ENCODE measurements at places on chromosomes 12 and 14.

- DNase-seq = no peak
These were observed 44.3 kb downstream of the SCYL2 start for GRCh38 chr12:100311317-100311716.

DNA sequence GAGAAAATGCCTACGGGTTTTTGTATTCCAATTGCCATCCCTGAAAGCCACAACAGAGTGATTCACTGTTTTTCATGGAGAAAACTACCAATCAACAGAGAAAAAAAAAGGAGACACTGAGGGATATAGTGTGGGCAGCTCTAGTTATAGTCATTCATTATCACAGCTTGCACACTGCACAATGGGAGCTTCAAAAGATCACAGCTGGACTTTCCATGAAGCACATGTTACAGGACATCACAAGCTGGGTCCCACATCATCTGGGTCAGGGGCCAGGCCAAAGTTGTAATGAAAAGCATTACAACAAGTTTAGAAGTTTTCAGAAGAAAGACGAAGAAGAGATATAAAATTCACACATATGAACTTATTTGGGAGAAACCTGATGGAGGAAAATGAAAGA is 41.5 kb downstream of the RERG start:
- DNase-seq = no peak

DNA sequence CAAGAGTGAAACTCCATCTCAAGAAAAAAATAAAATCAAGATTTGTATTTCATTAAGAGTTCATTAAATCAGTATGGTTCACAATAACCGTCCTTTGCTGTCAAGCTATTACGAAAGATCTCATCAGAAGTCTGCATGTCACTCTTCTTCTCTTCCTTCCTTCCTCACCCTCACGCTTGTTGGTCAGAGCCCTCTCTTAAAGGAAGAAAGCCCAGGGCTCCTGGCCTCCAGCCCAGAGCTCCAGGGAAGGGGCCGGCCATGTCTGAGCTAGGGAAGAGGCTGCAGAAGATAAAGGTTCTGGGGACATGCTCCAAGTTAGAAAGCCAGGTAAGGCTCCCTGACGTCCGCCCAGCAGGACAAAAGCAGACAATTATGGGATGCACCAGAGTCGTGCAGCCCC is 43.1 kb upstream of the DLK1 start:
- DNase-seq = no peak

GRCh38 chr12:59173695-59174094 is 253.4 kb upstream of the LRIG3 start:
- no peak for DNase-seq

- no peak for DNase-seq
These were observed 5.0 kb upstream of the NUBPL start for GRCh38 chr14:31556191-31556590.

DNA sequence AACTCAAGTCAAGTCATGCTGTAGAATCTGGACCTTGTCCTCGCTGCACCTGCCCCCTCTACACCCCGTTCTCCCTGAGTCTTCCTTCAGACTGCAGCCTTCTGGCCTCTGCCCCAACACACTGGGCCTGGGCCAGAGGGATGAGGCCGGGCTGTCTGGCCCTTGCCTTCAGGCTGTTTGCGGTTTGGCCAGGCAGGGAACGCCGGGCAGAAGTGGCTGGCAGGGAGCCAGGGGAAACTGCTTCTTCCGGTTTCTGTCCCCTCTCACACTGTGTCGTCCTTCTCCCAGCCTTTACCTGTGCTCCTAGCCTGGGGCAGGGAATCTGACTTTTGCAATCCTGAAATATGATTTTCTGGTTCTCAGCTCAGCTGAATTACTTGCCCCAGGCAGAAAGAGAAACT is 13.5 kb downstream of the DGLUCY start:
- DNase-seq = no peak

DNA sequence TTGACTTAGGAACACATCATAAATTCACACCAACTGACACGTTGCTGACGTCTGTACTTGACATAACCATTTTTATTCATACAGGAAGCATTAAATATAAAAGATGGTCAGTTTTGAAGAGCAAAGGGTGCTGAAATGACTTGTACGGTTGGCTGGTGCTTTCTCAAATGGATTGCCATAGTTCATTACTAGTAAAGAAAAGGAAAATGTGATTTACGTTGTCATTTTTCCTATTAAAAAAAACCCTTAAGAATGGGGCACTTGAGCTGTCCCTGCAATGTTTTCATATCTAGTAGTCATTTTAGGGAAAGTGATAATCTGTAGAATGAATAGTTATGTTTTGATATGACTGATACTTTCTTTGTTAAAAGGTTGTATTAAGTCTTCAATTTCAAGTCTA is 22.5 kb upstream of the MANSC4 start:
- DNase-seq = peak; percentile 72

- DNase-seq = no peak
These were observed 44.8 kb upstream of the ERGIC2 start for GRCh38 chr12:29425722-29426121.

GRCh38 chr12:96093543-96094196 is 58.3 kb upstream of the LTA4H start:
- no peak for DNase-seq

- DNase-seq = no peak
These were observed 64.8 kb upstream of the BDKRB2 start for GRCh38 chr14:96139879-96140278.

DNA sequence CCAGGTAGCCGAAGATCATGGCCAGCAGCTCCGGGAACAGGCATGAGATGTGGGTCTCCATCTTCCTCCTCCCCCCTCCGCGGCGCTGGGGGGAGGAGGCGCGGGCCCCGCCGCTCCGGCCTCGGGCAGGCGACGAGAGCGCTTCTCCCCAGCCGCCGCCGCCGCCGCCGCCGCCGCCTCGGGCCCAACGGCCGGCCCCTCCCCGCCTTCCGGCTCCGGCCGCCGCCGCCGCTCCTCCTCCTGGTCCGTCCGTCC is 448 bp downstream of the FBXL14 start:
- no peak for DNase-seq

GRCh38 chr14:100143523-100143922 is 15.9 kb downstream of the DEGS2 start:
- DNase-seq = no peak

- DNase-seq = no peak
These were observed 974.3 kb downstream of the VRK1 start for GRCh38 chr14:97771340-97772045.

GRCh38 chr12:52871291-52872039 is 22.7 kb upstream of the KRT78 start:
- no peak for DNase-seq

GRCh38 chr14:22463763-22464173 is 125.3 kb downstream of the DAD1 start:
- DNase-seq = no peak

DNA sequence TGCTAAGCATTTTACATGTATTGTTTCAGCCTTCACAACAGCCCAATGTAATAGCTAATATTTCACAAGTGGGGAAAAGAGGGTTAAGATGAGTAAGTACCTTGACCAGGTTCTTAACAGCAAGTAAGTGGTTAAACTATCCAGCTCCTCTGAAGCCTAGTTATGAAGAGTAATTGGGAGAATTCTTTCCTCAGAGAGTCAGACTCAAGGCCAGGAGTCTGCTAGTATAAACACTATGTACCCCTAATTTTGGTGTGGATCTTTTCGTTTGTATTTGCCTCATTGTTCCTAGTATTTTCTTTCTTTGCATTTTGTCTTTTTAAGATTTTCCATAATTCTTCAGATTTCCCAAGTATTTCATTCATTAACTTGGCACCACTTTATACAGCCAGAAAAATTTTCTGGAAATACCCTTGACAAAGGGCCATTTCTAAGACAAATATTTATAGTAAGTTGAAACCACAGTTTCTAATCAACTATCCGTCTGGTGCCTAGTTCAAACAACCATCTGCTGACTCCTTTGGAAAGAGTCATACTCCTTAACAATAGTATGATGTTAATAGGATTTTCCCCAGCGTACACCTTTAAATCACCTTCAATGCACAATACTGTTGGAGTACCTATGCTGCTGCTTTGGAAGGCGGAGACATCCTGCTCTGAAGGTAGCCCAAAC is 81.2 kb downstream of the SCAF11 start:
- no peak for DNase-seq

DNA sequence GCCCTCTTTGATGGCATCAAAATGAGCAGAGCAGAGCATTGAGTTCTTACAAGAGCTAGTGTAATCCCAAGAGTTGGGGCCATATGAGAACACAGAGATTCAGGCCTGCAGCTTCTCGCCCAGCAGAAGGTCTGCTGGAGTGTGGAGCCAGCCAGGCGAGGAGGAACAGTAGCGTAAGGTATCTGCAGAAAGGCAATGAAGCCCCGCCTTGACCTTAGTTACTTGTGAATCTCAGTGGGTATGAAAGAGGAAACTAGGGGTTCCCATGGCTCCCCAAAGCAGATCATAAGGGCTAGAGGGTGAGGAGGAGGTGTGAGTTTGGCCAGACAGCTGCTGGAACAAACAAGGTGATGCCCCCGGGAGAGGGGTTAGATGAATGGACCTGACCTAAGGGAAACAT is 49.4 kb downstream of the SLC8A3 start:
- DNase-seq = no peak

- no peak for DNase-seq
These were observed 41.7 kb downstream of the MIS18BP1 start for GRCh38 chr14:45211295-45211694.

DNA sequence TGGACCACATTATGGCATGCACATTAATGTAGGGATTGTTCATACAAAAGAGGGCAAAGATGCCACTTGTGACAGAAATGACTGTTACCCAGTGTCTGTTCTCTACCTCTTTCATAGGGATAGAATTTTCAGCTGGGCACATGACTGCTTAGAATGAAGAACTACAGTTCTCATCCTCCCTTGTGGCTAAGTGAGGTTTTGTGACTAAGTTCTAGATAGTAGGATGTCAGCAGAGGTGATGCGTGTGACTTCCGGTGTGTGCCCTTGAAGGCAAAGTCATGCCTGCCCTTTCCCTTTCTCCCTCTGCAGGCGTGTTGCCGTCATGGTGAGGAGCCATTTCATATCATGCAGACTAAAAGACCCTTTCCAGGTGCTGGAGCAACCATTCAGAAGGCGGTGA is 99.3 kb downstream of the CACNA1C start:
- no peak for DNase-seq

DNA sequence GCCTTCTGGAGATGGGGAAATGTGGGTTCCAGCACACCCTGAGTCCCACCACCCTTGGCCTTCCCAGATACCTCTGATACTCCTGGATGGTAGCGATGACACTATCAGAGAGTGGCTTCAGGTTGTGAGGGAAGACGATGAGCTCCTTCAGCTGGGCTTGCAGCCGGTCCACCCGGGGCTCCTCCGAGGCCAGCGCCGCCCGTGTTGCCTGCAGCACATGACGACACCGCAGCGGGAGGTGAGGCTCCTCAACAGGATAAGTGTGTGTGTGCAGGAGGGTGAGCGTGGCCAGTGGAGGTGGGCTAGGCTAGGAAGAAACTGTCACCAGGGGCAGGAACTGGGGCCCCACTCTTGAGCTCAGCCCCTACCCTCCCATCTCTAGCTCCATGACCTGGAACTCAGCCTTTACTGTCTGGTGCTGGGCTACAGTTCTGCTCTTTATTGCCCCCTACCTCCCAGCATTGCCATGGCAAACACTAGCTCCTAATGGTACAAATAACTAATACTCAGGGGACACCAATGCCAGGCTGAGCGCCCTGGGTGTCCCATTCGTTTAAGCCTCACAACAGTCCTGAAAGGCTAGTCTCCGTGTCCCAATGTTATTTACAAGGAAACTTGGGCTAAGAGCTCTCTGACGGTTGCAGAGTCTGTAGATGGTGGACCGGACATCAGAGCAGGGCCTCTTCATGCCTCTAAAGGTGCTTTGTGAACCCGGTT is 64.1 kb downstream of the SYNE3 start:
- DNase-seq = no peak

- no peak for DNase-seq
These were observed 98.1 kb upstream of the GRIP1 start for GRCh38 chr12:66776974-66777373.

GRCh38 chr14:22976620-22977433 is 5.5 kb downstream of the AJUBA start:
- peak; percentile 32 for DNase-seq

DNA sequence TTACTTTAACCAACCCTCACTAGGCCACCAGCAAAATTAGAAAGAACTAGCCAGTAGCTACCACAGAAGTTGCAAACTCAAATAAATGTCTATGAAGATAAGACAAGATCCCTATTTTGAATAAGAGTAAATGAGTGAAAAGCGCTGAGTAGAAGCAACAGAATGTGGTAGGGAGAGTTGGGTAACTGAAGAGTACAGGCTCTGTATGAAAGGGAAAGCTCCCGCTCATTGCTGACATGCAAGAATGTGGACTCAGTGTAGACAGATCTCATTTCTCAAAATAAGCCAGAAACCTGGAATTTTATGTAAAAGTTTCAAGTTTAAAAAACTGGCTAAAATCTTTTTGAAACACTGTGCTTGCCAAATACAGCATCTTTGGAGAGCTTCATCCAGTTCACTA is 63.9 kb downstream of the NAV3 start:
- DNase-seq = no peak

DNA sequence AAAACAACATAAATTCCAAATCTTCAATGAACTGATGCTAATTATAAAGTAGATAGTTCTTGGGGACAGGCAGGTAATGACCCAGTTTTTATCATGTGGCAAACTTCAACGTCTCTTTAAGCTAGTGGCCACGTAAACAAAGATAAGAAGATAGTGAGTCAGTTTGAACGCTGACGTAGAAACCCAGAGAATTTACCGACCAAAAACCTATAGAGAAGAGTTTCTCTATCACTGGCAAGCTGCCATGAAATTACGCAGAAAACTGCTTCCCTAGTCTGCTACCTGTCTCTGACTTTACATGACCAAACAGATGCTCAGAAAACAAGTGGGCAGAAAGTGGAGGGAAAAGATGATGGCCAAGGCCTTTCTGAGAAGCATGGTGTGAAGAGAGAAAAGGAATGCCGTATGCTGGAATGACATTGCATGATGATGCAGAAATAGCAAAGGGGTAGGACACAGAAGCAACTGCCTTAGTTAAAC is 136.3 kb downstream of the ITPR2 start:
- DNase-seq = no peak

- DNase-seq = no peak
These were observed 1.4 kb upstream of the CDCA4 start for GRCh38 chr14:105022276-105022670.

GRCh38 chr12:18079541-18080246 is 10.3 kb downstream of the RERGL start:
- no peak for DNase-seq

- no peak for DNase-seq
These were observed 3.2 kb upstream of the TESPA1 start for GRCh38 chr12:54987611-54988231.

Measured in SHP77 treated with DMSO at 0.1 percent for 48 hours (cell line).